ENCODE measurements at places on chromosomes 12 and 14. TPM values are rescaled to one million over a fixed set of nuclear protein-coding genes. Genes with fewer than 3 reads are reported as not detected.

Gene PITPNM2
- total RNA-seq: 22.9 TPM

Gene RAPGEF3
- 0.72 TPM for total RNA-seq

Gene C12orf50
- total RNA-seq: not detected

Gene PPM1H
- 9.8 TPM for total RNA-seq

Gene ESRRB
- total RNA-seq: 0.30 TPM

Gene ACIN1
- total RNA-seq: 97.5 TPM

Gene TOMM20L
- total RNA-seq: not detected
